ENCODE measurements at places on chromosomes 3 and 15.
A peak's percentile ranks its signal among the peaks of the same experiment; 100 is the strongest.

DNA sequence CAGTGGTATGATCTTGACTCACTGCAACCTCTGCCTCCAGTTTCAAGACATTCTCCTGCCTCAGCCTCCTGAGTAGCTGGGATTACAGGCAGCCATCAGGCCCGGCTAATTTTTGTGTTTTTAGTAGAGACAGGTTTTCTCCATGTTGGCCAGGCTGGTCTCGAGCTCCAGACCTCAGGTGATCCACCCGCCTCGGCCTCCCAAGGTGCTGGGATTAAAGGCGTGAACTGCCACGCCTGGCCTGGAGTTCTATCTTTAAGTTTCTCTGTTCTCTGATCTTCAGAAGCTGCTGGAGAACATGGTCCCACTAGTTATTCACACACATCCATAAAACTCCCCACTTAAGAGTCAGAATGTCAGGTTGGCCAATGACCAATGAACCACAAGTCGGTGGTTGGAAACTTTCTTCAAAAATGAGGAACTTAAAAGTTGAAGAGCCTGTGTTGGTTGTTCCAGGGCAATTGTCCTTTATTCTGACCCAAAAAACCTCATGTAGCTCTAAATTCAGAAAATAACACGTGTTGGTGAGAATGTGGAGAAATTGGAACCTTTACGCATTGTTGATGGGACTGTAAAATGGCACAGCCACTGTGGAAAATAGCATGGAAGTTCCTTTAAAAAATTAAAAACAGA, 55.9 kb upstream of the PIK3CB start:
- no peak for DNase-seq

- DNase-seq: no peak
Observed at GRCh38 chr15:94387849-94388441, 156.6 kb downstream of the MCTP2 start.

GRCh38 chr3:33229066-33229465, 10.5 kb upstream of the SUSD5 start:
- DNase-seq: no peak

DNA sequence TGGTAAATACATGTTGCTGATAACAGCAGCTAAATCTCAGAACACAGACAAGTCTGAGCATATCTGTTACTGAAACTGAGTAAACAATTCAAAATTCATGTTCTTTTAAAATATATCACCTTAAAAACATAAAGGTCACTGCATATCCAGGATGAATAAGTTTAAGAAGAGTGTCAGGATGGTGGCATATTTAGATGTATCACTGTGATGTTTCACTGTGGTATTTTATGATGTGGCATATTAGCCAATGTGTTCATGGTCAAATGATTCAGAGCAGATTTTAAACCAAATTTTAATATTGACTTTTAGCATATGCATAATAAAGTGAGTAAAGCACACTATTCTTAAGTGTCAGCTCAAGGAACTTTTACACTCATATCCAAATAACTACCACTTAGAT, 346.4 kb upstream of the DPPA4 start:
- DNase-seq: no peak

- DNase-seq: no peak
Observed at GRCh38 chr3:66797889-66798560, 200.1 kb upstream of the KBTBD8 start.

GRCh38 chr3:134066651-134067530, 37.2 kb upstream of the SLCO2A1 start:
- no peak for DNase-seq

DNA sequence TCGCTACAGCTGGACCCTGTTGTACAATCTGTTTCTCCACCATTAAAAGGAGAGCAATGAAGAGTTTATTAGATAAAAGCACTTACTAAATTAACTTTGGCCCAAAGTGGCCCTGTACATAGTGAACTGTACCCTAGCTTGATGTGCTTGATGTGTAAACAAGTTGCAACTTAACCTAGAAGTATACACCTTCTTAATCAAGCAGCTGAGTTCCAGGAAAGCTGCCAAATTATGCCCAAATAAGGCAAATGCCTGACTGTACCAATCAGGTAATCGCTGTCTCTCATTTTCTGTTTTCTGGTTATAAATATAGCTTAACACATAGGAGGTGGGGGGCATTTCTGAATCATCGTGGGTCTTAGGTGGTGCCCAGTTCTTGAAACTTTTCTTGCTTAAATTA, 704.8 kb upstream of the CBLB start:
- DNase-seq: no peak

- DNase-seq: no peak
Observed at GRCh38 chr15:89043031-89044002, 44.9 kb upstream of the ABHD2 start.

DNA sequence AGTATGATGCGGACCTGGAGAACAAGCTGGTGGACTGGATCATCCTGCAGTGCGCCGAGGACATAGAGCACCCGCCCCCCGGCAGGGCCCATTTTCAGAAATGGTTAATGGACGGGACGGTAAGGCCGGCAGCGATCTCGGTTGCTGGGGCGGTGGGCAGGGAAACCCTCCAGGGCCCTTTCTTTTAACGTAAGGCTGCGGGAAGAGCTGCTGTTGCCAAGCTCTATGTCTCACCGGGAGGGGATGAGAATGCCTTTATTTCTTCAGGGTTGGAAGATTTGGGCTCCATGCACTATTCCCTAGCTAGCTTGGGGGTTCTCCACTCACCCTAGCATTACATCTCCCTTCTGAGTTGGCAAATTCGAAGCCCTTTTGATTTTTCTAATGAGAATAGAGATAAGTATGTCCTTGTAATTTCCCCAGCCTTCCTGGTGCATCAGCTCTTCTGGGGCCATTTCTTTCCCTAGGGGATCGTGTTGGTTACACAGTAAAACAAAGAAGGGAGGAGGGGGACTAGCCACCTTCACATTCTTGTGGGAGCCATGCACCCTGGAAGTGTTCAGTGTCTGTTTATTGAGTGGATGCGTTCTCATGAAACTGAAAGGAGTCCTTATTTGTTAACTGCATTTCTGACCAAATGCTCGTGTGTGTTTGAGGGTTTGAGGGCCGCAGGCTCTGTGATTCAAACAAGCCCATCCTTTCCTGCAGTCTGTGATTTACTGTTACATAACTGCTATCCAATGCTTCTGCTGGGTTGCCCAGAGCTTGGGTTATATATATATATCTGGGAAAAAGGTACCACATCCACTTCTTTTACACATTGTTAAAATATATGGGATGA, 982 bp downstream of the TAGLN3 start:
- DNase-seq: no peak

- no peak for DNase-seq
Observed at GRCh38 chr15:80531388-80531787, 127.2 kb downstream of the ARNT2 start.

DNA sequence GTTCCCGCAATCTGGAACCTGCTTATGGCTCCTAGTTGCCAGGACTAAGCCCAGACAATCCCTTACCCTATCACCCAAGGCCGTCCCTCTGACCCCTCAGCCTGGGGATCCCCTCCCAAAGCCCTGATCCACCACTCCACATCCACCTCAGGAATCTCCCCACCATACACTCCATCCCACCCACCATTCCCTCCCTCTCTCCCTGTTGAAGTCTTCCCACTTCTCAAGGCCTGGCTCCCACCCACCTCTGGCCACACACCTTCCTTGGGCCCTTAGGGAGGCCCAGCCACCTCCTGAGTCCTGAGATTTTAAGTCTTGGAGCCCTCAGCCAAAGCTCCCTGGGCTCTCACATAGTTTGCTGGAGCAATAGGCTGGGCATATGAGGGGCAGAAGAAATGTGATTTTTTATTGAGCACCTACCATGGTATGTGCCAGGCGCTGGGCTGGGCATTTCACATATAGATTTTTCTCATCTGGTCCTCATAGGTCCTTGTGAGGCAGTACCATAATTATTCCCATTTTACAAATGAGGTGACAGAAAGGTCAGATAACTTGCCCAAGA, 48.1 kb downstream of the HCN4 start:
- peak; percentile 16 for DNase-seq
